ENCODE measurements at places on chromosomes 7 and 10.

DNA sequence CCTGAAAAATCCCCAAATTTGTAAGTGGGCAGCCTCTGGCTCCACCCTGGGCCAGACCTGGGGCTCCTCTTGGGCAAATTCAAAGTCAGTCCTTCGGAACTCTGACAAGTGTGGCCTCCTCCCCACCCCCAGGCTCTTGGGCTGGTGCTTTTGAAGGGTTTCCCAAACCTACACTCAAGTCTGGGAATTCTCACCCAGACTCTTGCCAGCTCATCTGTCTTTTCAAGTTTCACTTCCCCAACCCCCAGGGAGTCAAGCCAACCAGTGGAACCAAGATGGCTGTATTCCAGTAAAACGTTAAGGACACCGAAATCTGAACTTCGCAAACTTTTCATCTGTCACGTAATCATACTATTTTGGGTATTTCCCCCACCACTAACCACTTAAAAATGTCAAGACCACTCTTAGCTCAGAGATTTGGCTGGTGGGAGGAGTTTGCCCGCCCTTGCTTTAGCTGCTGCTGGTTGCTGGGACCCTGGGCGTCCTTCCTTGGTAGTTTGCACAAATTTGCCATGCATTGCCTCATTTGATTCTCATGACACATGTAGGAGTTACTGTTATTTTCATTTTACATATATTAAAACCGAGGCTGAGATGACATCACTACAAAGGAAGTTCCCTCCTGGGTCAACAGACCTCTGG, 1.7 kb upstream of the MYO1G start:
- DNase-seq: no peak

DNA sequence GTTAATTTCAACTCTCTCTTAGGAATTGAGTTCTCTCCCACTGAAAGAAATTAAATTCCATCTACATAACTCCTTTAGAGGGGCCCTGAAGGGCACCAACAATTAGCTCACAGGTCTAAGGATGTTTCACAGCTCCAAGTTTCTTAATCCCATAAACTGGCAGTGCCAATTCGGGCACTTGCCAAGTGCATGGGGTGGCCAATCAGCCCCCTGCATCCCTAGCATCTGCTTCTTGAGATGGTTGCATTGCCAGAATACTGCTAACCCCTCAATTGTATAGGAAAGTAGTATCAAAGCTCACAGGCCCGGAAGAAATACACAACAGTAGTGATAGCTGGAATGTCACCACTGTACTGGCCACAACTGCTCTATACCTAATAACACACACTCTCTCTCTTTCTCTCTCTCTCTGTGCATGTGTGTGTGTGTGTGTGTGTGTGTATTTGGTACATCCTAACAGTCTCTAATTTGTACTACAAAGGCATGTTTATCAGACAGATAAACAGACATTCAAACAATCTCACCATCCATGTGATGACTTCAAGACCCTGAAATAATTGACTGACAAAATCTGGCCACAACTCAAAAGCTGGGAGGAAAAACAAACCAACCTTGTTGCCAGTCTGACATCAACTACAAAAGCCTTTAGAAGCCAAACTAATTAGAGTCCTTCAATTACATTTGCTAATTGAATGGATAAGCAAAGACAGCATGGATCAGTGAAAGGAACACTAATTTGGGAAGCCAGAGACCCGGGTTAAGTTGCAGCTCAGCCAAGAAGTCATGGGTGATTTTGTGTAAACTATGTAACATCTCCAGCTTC, 27.8 kb downstream of the HIBADH start:
- DNase-seq: no peak

DNA sequence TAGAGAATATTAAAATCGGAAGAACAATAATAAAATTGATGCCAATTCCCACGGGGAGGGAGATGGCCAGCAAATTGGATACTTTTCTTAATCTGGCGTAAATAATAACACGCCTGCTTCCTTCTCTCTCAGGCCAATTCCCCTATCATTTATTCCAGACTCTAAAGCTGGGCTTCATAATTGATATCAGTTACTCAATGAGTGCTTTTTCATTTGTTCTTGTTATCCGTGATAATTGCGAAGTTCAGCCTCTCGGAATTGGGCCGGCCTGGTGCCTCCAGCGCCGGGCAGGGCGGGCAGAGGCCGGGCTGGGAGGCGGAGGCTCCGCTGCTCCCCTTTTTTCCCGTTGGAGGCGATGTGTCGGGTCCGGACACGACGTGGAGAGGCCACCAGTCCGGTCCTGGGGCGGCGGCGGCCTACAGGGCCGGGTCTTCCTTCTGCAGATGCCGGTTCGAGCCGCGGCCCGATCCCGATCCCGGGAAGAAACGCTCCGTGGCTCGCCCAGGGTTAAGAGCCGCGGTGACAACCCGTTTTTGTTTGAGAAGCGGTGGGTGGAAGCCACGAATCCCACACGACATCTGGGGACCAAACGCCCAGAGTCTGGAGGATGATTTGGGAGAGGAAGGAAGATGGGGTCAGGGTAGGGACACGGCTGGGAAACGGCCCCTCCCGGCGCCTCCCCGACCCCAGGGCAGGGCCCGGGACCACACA, 13.6 kb downstream of the UNCX start:
- DNase-seq: no peak

GRCh38 chr7:139131601-139132041, 22.1 kb upstream of the ZC3HAV1 start:
- DNase-seq: no peak

DNA sequence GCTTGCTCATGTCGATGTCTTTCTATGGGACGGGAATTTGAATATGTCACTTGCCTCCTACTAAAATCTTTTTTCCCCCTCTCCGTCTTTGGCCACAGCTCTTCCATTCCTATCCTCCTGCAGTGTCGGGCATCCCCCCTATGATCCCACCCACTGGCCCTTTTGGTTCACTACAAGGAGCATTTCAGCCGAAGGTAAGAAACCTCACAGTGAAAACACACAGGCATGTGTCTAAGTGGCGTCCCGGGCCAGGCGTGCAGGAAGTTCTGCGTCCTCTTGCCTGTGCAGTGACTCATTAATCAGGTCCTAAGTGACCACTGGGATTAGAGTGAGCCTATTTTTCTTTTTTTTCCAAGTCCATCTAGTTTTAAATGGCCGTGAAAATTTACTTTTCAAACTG, 360.5 kb upstream of the GALNT17 start:
- no peak for DNase-seq

- DNase-seq: no peak
Observed at GRCh38 chr10:86178401-86179152, 188.0 kb downstream of the GRID1 start.

DNA sequence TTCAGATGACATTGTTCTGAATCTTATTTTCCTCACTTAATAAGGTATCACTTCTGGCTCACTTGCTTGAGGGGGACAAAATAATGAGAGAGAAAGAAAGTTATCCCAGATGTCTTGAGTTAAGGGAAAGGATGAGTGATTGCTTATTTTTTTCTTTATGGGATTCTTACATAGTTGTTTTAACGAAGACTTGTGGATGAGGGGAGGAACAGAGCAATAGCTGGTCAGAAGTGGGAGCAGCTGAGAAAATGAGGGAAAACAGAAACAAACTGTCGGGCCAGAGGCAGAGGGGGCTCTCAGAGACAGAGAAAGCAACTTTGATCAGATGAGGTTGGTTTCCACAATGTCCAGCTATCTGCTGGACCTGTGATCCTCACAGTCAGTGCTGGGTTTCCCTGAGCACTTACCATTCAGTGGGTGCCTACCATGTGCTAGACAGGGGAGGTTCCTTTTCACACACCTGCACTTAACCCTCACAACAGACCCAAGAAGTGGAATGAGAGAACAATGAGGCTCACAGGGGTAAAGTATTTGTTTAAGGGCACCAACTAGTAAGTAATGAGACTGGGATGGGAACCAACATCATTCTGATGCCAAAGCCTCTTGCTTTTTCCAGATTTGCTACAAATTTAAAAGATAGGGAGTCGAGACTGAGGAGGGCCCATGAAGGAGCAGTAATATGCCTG, 64.2 kb downstream of the BICC1 start:
- DNase-seq: no peak

- no peak for DNase-seq
Observed at GRCh38 chr10:78777466-78777865, 291.3 kb upstream of the ZMIZ1 start.

- no peak for DNase-seq
Observed at GRCh38 chr10:32004161-32004591, 52.0 kb downstream of the KIF5B start.

DNA sequence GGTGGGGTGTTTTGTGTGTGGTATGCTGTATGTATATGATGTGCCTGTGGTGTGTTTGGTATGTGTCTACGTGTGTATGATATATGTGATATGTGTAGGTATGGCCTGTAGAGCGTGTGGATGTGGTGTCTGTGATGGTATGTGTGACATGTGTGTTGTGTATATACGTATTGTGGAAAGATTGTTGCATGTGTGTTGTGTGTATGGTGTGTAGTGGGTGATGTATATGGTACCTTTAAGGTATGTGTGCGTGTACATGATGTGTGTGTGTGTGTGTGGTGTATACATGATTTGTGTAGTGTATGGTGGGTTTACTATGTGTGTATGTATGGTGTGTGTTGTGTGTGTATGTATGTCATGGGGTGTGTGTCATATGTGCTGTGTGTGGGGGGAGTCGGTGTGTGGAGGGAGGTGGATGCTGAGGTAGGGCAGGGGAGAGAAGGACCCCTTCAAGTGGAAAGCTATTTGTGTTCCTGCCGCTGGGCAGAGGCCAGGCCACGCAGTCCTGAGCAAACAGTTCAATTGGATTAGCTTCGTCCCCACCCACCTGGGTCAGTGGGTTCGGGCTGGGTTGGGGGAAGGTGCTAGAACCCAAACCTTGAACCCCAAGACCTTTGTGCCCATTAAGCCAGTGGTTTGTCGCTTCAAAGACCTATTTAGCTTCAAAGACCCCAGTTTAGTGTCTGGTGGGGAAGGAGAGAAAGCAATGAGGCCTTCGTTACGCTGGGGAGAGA, 1.9 kb upstream of the TRPV6 start:
- DNase-seq: no peak

DNA sequence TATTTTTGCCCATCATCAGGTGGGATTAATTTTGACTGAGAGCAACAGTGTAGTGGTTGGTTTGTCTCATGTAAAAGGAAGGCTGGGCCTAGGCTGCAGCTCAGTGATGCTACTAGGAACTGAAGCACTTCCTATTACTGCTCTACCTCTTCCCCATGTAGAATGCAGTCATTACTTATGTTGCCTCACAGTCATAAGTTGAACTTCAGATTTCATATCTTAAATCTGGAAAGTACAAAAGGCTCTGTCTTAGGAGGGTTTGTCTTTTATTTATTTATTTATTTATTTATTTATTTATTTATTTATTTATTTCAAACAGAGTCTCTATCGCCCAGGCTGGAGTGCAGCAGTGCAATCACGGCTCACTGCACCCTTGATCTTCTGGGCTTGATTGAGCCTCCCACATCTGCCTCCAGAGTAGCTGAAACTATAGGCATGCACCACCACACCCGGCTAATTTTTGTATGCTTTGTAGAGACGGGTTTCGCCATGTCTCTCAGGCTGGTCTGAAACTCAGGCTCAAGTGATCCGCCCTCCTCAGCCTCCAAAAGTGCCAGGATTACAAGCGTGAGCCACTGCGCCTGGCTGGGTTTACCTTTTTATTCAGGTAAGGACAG, 721.7 kb upstream of the GALNT17 start:
- DNase-seq: no peak

DNA sequence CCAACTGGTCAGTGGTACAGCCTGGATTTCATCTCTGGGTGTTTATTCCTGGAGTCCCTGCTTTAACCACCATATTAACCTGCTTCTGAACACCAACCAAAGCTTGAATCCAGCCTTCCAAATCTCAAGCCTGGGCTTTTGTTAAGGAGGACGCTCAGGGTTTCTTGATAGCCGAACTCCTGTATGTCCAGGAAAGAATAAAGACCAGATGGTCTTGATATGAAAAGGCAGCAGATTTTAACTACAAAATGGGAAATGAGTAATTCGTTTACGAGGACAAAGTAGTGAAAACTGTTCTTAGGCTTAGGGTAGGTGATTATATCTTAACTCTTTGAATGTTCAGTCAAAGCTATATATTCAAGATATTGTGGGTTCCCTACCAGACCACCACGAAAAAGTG, 129.1 kb upstream of the INSYN2A start:
- DNase-seq: no peak

DNA sequence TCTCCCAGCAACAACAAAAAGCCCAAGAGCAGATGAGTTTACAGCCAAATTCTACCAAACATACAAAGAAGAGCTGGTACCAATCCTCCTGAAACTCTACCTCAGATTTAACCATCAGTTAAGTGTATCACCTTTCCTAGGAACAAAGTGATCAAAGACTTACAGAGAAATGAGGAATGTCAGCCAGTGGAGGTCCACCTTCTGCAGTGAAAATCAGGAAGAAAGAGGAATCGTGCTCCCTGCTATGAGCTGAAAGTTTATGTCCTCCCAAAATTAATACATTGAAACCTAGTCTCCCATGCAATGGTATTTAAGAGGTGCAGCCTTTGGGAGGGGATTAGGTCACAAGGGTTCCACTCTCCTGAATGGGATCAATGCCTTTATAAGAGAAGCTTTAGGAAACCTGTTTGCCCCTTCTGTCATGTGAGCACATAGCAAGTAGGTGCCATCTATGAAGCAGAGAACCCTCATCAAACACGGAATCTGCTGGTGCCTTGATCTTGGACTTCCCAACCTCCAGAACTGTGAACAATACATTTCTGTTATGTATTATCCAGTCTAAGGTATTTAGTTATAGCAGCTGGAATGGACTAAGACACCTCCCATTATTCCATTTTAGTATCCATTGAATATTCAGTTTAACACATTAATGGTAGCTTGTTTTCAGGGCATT, 139.0 kb upstream of the FZD8 start:
- no peak for DNase-seq

GRCh38 chr10:124592736-124593430, 131.3 kb downstream of the LHPP start:
- DNase-seq: no peak

DNA sequence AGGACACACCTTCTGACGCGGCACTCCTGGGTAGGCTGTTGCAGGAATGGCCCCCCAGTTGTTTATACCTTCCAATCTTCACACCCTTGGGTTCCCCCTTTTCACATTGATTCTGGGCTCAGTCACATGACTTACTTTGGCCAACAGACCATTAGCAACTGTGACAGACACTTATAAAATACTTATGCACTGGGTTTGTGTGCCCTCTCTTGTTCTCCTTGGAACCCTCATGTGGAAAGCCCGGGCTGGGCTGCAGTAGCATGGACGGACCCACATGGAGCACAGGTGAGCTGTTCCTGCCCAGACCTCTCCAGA, 69.0 kb downstream of the ATXN7L1 start:
- DNase-seq: no peak

DNA sequence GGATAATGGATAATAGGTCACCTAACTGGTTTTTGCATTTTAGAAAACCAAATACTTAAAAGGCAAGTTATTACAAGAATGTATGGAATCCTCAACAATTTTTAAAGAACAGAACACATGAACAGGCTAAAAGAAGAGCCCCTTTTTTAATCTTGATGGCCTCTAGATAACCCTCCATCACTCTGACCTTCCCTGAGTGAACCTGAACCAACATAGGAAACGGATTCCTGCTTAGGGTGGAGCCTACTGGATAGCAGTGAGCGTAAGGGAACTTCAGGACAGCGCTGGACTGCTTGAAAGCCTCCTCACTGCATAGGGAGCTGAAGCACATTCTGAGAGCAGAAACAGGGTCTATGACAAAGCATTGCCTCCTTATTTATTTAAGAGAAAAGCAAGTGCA, 20.5 kb downstream of the TRPV5 start:
- no peak for DNase-seq

GRCh38 chr10:88244781-88245625, 338.1 kb downstream of the RNLS start:
- DNase-seq: no peak
